Lower leg skin (tissue), 4 donors: ENCODE measurements at places on chromosomes 13 and 19. TPM values are rescaled to one million over a fixed set of nuclear protein-coding genes. Genes with fewer than 3 reads are reported as not detected.

DNA sequence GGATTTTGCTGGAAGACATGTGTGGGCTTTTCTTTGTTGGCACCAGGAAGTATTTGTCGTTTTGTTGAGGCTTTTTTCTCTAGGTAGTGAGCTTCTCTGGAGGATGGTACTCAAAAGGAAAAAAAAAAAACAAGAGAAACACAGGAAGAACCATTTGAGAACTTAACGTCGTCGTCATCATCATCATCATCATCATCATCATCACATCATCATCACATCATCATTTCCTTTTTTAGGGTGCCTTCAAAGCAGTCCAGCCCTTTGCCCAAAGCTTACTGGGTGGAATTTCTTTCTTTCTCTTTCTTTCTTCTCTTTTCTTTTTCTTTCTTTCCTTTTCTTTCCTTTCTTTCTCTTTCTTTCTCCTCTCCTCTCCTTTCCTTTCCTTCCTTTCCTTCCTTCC lies 2.2 kb upstream of the AMER2 start:
- no peak for DNase-seq

Gene ZNF700
- 15.6 TPM for total RNA-seq

- no peak for DNase-seq
Measured at GRCh38 chr13:71634182-71634581, 232.8 kb downstream of the DACH1 start.

Gene B3GNT3
- 16.6 TPM for total RNA-seq

- DNase-seq, result peak; percentile 11
Measured at GRCh38 chr19:35264268-35265125, 4.3 kb upstream of the USF2 start.

GRCh38 chr19:19559931-19560330 lies 21.9 kb downstream of the CILP2 start:
- DNase-seq, result no peak

DNA sequence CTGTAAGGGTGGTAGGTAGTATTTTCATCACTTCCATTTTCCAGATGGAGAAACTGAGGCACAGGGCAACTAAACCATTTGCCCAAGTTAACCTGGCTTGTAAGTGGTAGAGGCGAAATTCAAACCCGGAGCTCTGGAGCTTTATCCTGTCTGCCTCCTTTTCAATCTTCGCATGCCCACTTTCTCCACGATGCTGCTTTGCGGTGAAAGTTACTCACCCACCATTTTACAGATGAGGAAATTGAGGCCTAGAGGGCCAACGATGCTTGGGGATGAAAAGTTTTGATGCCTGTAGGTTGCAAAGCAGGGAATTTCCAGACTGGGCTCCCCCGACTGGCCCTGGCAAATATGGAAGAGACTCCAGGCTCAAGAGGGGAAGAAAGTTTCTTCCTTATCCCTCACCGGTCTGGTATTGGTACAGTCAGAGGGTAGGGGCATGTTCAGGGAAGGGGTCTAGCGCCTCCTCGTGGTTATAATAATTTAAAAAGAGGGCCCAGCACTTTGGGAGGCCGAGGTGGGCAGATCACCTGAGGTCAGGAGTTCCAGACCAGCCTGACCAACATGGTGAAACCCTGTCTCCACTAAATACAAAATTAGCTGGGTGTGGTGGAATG lies 1.9 kb upstream of the SH2D3A start:
- no peak for DNase-seq

GRCh38 chr13:32023698-32024097 lies 7.9 kb upstream of the FRY start:
- no peak for DNase-seq

Gene ZNF331
- 20.9 TPM for total RNA-seq

Gene SBSN
- 2,263 TPM for total RNA-seq

Gene ZNF99
- 0.12 TPM for total RNA-seq

DNA sequence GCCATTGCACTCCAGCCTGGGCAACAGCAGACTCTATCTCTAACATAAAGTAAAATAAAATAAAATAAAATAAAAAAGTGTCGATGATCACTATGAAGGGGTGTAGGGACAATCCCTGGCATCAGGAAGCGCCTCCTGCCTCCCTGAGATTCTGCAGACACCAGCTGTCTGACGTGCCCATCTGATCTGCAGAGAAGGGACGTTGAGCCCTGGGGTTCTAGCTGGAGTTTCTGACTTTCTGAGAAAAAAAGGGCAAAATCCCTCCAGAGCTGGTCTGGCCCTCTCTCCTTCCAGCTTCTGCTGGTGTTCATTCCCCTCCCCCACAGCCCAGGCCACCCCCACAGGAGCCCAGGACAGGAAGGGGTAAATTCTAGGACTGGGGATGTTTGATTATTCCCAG lies 2.4 kb upstream of the ADGRE5 start:
- DNase-seq, result no peak

DNA sequence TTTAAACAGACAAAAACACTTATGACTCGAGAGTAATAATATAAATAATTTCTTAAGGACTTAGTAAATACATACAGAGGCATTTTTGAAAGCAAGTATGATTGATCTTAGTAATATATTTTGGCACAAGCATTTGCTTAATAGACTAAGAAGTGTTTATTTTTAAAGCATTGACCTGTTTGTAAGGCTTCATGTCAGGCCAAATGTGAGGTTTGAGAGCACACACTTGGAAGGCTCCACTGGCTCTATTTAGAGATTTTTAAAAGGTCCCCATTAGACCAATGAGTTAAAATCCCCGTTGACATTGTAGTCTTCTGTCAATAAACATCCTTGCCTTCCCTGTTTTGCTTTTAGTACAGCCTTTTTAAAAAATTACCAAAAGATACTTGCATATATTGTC lies 50.4 kb downstream of the ATP8A2 start:
- no peak for DNase-seq

Gene NOTCH3
- total RNA-seq, result 281 TPM

Gene ATXN8OS
- total RNA-seq, result not detected

GRCh38 chr13:112576191-112576590 lies 11.8 kb downstream of the TUBGCP3 start:
- no peak for DNase-seq

- DNase-seq, result no peak
Measured at GRCh38 chr19:43751466-43752220, 3.1 kb downstream of the SMG9 start.

- DNase-seq, result peak; percentile 51
Measured at GRCh38 chr19:12786952-12787351, 4.3 kb upstream of the JUNB start.

Gene HIPK4
- 0.56 TPM for total RNA-seq

Gene KLF1
- total RNA-seq, result 0.13 TPM

DNA sequence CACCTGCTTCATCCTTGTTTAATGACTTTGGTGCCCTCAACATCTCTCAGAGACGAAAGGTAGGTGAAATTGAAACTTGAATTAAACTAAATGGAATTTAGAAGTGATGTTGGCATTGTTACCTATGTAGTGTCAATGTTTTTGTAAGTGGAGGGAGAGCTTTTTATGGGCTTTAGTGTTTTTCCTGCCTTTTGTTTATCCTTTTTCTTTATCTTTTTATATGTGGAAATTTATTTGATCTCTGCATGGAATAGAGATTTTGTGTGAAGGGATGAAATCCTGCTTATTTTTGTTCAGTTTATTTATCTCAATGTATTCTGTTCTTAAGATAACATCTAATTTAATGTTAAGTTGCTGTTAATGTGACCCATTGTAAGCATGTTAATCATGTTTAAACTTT lies 39.5 kb downstream of the PAN3 start:
- DNase-seq, result no peak

Gene ZNF382
- 1.4 TPM for total RNA-seq

GRCh38 chr19:6253954-6254733 lies 25.6 kb downstream of the MLLT1 start:
- DNase-seq, result no peak

- DNase-seq, result no peak
Measured at GRCh38 chr19:27794494-27795042, 1418.4 kb downstream of the UQCRFS1 start.

GRCh38 chr19:9850235-9850959 lies 15.3 kb downstream of the PIN1 start:
- no peak for DNase-seq

- no peak for DNase-seq
Measured at GRCh38 chr13:20778311-20778710, 4.5 kb upstream of the EEF1AKMT1 start.

DNA sequence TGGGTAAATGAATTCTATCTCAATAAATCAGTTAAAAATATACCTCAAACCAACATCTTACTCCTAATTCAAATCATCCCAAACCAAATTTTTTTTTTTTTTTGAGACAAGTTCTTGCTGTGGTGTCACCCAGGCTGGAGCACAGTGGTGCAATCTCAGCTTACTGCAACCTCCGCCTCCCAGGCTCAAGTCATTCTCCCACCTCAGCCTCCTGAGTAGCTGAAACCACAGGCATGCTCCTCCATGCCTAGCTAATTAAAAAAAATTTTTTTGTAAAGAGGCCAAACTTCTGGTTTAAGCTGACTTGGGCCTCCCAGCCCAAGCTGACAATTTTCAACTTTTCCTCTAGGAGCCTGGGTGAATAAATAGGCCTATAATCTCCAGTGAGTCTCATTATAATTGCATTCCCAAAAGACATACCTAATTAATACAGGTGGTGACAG lies 22.1 kb upstream of the OLFM2 start:
- DNase-seq, result no peak

Gene ZFP82
- total RNA-seq, result 1.1 TPM

DNA sequence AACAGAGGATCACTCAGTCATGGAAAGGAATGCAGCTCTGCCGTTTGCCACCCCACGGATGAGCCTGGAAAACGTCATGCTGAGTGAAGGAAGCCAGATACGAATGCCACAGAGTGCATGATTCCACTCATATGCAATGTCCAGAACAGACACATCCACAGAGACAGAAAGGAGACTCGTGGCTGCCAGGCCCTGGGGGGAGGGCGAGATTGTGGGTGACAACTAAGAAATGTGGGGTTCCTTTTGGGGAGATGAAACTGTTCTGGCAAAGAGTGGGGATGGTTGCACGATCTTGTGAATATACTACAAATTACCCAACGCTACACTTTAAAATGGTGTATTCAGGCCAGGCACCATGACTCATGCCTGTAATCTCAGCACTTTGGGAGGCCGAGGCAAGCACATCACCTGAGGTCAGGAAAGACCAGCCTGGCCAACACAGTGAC lies 27.2 kb upstream of the NAPA start:
- no peak for DNase-seq

DNA sequence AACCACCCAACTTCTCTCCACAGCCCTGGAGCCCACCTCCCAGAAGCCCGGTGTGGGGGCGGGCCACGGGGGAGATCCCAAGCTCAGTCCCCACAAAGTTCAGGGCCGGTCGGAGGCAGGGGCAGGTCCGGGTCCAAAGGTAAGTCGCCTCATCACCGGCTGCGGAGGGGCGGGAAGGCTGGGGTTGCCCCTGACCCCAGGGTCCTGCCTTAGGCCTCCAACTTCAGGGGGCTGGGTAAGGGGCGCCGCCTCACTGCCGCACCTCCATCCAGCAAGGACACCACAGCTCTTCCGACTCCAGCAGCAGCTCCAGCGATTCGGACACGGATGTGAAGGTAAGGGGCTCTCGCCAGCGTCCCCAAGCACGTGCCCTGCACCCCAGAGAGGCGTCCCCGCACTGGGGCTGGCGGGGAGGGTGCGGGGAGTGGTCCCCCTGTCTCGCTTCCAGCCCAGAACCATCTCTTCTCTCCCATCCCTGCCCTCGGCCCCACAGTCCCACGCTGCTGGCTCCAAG lies 358 bp downstream of the C19orf33 start:
- no peak for DNase-seq

DNA sequence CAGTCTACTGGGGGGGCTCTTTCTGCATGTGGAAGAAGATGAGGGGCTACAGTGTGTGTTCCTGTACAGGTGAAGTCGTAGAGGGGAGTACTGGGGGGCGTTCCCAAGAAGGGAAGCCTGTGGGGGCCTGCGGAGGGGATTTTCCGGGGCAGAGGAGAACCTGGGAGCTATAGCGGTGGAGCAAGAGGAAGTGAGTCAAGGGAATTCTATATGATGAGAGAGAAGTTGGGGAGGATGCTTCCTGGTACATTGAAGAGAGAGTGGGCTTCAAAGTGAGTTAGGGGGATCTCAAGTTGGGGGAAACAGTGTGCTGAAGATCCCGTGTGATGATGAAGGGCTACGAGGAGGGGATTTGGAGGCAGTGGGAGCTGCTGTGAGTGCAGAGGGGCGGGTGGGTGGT lies 1.9 kb upstream of the CACNG8 start:
- DNase-seq, result no peak
